ENCODE measurements at places on chromosomes 3 and 15. TPM values are rescaled to one million over a fixed set of nuclear protein-coding genes. Genes with fewer than 3 reads are reported as not detected.

Gene CADPS
- not detected for total RNA-seq

DNA sequence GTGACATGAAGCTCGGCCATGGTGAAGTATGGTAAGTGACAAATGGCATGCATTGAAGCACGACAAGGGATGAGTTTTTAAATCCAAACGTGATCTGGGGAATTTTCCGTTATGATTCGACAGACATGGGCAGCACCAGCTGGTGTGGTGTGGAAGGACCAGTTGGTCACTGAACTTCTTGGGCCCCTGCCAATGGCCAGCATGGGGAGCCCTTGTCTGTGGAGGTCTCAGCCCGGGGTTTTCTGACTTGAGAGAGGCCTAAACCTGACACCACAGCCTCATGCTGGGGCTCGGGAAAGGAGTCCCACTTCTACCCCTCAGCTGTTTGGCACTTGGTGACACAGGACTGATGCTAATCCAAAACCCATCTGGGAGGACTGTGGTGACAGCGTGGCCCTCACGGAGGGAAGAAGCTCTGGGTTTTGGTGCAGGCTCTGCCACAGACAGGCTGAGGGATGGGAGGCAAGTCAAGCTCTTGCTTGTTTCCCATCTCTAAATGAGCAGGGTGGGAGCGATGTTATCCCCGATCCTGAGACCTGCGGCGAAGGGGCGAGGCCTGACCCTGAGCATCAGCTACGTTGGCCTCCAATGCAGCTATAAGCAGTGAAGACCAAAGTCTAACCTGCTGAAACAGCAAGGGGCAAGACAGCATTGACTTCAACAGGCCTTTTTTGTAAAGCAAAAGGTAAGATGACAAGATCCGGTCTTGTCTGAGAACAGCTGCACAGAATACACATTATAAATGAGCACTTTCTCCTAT is 69.5 kb downstream of the ATP1B3 start:
- DNase-seq, result no peak
- no peak overlapping the region for H3K4me3 ChIP-seq
- H3K36me3 ChIP-seq, result no peaks in the 10 kb centered on the region
- H3K27ac ChIP-seq, result no peak overlapping the region
- H3K4me1 ChIP-seq, result peaks cover 4% of the 10 kb centered on the region
- H3K27me3 ChIP-seq, result no peaks in the 10 kb centered on the region

DNA sequence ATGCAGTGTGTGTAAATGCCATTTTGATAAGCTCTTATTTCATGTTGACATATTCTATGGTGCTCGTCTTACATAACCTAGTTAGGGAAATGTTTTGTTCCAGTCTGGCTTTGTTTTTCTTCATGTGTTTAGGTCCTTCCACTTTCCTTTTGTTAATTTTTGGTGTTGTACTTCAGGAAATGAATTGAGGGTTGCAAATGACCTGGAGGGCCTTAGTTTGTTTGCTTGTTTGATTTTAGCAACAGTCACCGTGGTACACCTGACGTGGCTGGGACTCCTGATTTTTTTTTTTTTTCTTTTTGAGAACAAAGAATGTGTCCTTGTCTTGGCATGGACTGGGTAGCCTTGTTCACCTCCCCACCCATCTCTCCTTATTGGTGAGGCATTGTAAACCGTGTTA is 114.8 kb downstream of the IGF1R start:
- H3K27me3 ChIP-seq, result no peaks in the 10 kb centered on the region
- no peak overlapping the region for H3K27ac ChIP-seq
- H3K36me3 ChIP-seq, result no peaks in the 10 kb centered on the region

DNA sequence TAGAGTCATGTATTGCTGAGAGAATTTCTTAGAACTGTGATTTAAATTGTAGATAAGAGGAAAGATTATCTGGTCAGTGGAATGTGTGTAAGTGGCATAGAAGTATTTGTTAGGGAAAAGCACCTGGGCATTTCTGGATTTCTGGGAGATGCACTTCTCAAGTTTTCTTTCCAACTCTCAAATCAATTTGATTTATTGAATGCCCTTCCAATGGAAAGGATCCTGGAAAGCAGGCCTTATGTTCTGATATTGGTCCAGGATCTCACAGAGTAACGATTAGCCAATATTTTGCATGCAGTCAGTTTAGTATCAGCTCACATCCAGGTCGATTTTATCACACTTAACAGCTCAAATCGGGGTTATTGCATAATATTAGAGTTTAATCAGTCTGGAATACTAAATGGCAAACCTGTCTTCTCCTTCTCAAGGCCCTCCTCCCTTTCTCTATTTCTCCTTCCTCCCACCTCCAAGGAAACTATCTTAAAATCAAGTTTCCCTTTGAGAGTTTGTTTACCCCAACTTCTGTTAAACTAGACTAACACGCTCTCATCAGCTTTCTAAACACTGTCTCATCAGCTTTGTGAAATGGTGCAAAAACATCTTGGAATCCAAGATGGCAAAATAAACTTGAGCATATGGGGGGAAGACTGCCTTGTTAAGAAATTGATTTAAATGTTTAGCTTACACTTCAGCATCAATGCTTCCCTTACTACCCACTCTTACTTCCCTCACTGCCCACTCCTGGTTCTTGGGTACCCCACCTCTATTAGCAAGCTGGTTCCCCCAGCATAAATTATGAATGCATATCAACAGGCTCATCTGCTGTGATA is 9.5 kb downstream of the SOX2 start:
- peaks cover 2% of the 10 kb centered on the region for H3K4me1 ChIP-seq
- H3K27ac ChIP-seq, result no peak overlapping the region
- peaks cover 3% of the 10 kb centered on the region for H3K36me3 ChIP-seq
- no peak overlapping the region for H3K4me3 ChIP-seq
- peaks cover 94% of the 10 kb centered on the region for H3K27me3 ChIP-seq

GRCh38 chr3:134754768-134755559 is 40.1 kb upstream of the EPHB1 start:
- no peak overlapping the region for H3K27ac ChIP-seq
- DNase-seq, result peak; percentile 44
- peaks cover 7% of the 10 kb centered on the region for H3K27me3 ChIP-seq
- H3K36me3 ChIP-seq, result no peaks in the 10 kb centered on the region
- no peak overlapping the region for H3K4me3 ChIP-seq

DNA sequence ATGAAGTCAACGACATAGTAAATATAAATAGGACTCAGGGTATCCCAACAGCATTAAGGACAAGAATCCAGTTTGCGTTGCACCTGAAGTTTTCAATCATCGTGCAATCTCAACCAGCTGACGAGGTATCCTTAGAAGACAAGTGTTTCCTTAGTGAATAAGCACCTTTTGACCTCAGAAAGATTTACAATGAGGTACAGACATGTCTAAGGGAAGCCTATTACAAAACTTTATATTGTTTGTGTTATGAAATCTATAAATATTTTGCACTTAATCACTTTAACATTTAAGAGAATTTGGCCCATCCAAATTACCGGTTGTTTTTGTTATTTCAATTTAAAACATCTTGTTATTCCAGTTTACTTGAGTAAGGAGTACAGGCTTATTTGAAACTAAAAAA is 64.9 kb upstream of the PRICKLE2 start:
- DNase-seq, result no peak
- H3K4me1 ChIP-seq, result no peaks in the 10 kb centered on the region
- no peaks in the 10 kb centered on the region for H3K36me3 ChIP-seq
- peaks cover 2% of the 10 kb centered on the region for H3K27me3 ChIP-seq
- no peak overlapping the region for H3K4me3 ChIP-seq

GRCh38 chr15:64185146-64185911 is 22.5 kb upstream of the PPIB start:
- no peak for DNase-seq
- H3K4me3 ChIP-seq, result no peak overlapping the region
- H3K27me3 ChIP-seq, result no peaks in the 10 kb centered on the region
- peak overlapping the region; percentile 20 for H3K27ac ChIP-seq
